ENCODE measurements at places on chromosomes 12 and 14.

GRCh38 chr14:93855737-93856136 lies 67.5 kb upstream of the PRIMA1 start:
- DNase-seq: no peak

DNA sequence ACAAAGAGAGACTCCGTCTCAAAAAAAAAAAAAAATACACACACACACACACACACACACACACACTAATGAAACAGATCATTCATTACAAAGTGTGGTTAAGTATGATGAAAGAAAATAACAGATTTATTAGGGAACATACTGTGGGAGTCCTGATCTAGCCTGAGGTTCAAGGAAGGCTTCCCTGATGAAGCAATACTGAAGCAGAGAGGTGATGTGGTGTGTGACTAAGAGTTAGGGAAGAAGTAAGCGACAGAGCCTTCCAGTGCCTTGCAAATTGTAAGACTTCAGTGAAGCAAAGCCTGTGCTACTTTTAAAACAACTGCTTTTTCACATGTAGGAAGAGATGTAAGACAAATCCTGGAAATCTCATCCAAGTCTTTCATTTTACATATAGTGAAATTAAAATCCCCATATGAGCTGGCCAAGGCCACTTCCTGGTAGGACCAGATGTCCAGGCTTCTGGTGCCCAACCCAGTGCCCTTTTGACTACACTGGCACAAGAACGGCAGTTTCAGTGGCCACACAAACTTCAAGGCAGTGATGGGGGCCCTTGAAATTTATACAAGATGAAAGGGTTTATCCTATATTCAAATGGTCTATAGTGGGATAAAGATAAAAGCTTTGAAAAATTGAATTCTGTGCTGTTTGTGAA lies 86.2 kb downstream of the STON2 start:
- no peak for DNase-seq

DNA sequence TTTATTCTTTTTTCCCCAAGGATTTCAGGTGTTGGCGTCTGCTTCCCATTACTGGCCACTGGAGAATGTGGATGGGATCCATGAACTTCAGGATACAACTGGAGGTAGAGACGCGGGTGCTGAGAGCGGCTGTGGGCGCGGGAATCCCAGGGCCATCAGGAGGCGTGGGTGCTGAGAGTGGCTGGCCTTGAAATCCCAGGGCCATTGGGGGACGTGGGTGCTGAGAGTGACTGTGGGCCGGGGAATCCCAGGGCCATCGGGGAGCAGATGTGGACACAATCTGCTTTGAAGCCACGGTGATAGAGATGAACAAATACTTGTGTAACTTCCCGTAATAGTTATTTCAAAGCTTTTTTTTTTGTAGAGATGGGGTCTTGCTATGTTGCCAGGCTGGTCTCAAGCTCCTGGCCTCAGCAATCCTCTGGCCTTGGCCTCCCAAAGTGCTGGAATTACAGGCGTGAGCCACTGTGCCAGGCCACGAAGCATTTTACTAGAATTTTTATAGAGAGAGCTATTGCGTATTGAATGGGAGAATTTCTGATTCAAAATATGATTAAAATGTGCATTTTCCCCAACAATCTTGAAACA lies 12.8 kb downstream of the ADGRD1 start:
- no peak for DNase-seq

GRCh38 chr14:92074555-92074954 lies 31.8 kb downstream of the ATXN3 start:
- DNase-seq: no peak

GRCh38 chr12:46872135-46872534 lies 46.3 kb upstream of the SLC38A4 start:
- no peak for DNase-seq

DNA sequence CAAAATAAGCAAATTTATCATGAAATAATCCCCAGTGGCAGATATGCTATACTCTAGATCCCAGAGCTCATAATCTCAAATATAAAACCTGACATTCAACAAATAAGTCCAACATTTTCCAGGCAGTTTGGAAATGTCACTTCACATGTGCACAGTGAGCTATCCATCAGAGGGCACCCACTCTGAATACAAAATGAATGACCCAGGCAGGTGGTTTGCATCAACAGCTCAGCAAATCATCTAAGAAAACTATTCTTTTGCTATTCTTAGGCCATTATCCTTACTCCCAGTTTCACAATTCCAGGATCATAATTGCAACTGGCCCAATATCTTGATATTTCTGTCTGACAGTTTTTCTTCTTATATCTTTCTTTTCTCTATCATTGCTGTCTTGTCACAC lies 38.5 kb downstream of the TRIM9 start:
- no peak for DNase-seq

DNA sequence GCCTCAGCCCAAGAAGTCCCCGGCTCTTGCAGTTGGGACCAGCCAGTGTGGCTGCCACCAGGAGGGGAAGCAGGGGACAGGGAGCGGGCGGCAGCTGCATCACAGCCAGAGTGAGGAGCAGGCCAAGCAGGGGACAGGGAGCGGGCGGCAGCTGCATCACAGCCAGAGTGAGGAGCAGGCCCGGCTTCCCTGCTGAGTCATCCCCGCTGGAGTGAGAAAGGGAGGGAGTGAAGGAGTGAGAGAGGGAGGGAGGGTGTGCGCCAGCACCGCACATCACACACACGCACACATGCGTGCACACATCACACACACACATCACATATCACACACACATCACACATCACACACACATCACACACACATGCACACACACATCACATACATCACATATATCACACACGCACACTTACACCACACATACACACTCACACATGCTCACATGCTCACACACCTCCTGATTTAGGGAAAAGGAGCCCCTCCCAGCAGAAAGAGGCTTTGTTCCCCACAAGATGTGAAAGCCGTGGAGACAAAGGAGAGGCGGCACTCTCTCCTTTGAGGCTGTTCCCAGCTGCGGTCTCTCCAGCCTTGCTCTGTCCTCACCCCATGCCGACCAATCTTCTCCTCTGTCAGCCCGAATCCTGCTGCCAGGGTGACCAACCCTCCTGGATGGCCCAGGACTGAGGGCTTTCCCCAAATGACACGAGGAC lies 16.7 kb upstream of the ZDHHC22 start:
- DNase-seq: no peak

DNA sequence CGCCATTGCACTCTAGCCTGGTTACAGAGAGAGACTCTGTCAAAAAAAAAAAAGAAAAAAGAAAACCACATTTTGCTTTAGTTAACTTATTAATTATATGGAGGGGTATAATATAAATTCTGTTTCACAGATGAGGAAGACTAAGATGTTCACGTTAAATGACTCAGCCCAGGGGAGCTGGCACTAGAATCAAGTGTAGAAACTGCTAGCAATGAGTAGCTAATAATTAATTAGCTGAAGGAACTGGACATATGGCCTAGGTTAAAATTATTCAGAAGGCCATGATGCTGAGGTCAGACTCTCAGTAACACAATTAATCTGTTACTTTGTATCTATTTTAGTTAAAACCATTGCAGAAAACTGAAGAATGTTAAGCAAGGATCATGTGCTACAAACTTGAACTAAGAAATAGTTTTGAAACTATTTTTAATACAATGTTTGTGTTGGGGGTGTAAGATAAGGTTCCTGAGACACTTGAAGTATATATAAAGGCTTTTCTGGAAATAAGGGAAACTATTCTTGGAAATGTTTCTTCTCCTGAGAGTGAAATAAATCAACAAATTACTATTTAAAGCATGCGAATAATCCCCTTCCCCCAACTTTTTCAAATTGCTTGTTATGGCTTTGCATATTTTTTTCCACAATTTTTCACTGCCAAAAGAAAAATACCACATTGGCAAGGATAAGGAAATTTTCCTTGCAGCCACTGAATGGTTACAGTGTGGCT lies 589.3 kb downstream of the SOX5 start:
- DNase-seq: no peak

GRCh38 chr14:93431036-93431670 lies 414 bp downstream of the UNC79 start:
- no peak for DNase-seq

DNA sequence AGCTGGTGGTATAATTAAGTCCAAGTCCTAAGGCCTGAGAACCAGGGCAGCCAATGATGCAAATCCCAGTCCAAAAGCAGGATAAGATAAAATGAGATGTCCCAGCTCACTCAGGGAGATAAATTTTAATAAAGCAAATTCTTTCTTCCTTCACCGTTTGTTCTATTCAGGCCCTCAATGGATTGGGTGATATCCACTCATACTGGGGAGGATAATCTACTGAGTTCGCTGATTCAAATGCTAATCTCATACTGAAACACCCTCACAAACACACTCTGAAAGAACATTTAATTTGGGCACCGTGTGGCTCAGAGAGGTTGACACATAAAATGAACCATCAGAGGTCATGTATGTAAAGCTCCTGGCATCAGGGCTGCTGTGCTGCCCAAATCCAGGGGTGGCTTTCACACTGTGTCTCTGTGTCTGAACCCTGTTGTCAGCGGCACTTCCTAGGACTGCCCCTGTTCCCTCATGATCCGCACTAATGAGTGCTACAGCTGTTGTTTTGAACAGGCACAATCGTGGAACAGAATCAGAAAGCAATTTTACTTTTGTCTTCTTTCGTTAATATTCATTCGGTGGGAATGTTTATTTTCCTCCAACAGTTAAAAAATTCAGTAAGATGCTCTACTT lies 428.5 kb upstream of the FBXO33 start:
- no peak for DNase-seq

GRCh38 chr12:51862947-51863346 lies 14.4 kb upstream of the FIGNL2 start:
- DNase-seq: no peak

DNA sequence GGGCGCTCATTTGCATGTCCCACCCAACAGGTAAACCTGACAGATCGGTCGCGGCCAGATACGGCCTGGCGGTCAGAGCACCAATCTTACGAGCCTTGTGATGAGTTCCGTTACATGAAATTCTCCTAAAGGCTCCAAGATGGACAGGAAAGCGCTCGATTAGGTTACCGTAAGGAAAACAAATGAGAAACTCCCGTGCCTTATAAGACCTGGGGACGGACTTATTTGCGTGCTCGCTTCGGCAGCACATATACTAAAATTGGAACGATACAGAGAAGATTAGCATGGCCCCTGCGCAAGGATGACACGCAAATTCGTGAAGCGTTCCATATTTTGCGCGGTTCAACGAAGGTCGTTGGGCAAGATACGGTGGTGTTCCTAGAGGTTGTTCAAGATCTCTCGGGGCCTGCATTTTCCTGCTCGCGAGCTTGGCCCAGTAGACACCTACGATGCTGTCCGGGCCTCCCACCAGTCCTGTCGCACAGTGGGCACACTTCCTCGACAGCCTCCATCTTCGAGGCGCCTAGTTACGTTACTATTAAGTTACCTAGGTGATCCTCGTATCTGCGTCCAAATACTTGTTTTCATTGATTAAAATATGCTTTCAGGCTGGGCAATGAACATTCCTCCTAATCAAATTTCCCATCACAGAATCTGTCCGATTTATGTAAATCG lies at the start of gene RNU6-7:
TSS of gene RNU6-7 (plus strand) at position 230 of the 675 bp plus-strand sequence.
- DNase-seq: peak; percentile 14

DNA sequence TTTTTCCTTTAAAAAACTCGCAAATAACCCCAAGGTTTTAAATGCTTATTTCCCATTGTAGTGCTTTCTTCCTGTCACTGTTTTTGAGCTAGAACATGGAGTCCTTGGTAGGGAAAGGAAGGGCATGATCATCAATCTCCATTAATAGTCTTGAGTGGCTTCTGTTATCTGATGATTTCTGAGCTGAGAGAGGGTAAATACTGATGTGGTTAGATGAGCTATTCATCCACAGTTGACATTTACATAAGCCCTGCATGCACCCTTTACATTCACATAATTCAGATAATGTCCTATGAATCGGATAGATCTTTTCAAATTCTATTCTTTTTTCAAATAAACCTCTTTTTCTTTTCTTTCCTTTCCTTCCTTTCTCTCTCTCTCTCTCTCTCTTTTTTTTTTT lies 81.4 kb downstream of the NTN4 start:
- DNase-seq: no peak

GRCh38 chr14:55370883-55371455 lies 40.7 kb downstream of the ATG14 start:
- DNase-seq: no peak

DNA sequence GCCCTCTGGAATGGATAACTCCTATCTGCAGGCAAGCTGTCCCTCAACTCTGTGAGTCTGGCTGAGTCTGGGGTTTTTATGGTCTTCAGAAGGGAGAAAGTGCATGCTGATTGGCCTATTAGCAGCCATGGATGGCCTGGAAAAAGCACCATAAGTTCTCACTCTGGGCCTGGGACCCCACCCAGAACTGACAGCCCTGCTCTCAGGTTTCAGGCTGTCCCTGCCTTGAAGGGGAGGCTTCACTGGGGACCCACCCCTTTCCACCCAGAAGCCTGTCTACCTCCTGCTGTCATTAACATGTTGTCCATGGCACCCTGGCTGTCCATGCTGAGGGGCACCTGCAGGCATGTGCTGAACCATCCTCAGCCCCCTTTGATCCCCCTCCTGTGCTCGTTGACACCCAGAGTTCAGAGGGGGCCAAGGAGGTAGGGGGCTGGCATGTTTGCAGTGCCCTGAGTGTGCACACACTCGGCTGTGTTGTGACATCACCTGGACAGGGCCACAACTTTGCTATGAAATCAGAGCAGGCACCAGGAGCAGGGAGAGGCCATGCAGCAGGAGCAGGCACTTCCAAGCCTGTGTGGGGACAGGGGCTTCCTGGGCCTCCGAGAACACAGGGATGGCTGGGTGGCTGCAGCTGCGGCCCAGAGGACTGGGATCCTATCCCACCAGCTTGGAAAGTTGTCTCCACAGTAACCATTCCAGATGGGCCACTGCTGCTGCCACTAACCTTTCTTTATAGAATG lies 84.7 kb downstream of the ACSS3 start:
- DNase-seq: no peak

DNA sequence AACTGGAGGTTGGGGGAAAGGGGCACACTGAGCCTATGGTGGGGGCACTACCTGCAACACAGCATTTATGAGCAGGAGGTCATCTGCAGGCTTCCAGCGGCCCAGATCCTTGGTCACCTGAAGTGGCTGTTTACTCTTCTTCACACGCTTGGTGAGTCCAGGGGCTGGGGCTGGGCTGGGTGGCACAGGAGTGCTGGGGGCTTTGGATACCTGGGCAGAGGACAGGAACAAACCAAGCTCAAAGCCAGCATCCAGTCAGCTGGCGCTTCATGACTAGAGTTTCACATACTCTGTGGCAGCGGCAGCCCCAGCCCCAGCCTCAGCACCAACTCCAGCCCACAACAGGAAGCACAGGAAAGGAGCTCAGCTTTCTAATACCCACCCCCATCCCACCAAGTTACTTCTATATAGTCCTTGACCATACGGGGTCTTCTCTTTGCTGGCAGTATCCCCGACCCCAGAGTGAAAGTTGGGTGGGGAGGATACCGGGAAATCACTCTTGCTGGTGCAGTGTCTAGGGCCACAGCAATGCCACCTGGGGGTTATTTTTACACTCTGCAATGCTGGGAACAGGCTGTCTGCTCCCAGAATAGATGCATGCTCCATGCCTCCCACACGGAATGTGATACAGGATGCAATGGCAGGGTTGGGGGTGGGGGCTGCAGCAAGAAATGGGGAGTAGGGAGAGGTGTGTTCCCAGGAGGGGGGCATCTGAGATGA lies 3.1 kb downstream of the MCRS1 start:
- no peak for DNase-seq

Data from stimulated activated CD4-positive, alpha-beta T cell treated with anti-CD3 and anti-CD28 coated beads, Interleukin-1b, Interleukin-23, amount 100 ng/mL, for 4 hours (primary cell).